IMR-90 (cell line): ENCODE measurements at places on chromosomes 6 and 20.
A peak's percentile ranks its signal among the peaks of the same experiment; 100 is the strongest.

- peak; percentile 65 for DNase-seq
Observed at GRCh38 chr6:127301199-127301700, 34.6 kb downstream of the RNF146 start.

DNA sequence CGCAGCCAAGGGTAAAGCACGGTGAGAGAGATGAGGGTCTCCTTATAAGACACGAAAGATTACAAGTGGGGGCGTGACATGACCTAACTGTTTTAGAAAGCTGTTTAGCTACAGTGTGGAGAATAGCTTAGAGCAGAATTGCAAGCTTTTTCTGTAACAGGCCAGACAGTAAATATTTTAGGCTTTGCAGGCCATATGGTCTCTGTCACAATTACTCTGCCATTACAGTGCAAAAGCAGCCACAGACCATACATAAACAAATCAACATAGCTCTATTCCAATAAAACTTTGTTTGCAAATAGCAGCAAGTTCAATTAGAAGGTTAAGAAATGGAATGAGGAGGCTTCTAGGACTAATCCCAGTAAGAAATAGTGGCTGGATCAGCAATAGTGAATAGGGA, 16.8 kb downstream of the PGM3 start:
- no peak for DNase-seq

DNA sequence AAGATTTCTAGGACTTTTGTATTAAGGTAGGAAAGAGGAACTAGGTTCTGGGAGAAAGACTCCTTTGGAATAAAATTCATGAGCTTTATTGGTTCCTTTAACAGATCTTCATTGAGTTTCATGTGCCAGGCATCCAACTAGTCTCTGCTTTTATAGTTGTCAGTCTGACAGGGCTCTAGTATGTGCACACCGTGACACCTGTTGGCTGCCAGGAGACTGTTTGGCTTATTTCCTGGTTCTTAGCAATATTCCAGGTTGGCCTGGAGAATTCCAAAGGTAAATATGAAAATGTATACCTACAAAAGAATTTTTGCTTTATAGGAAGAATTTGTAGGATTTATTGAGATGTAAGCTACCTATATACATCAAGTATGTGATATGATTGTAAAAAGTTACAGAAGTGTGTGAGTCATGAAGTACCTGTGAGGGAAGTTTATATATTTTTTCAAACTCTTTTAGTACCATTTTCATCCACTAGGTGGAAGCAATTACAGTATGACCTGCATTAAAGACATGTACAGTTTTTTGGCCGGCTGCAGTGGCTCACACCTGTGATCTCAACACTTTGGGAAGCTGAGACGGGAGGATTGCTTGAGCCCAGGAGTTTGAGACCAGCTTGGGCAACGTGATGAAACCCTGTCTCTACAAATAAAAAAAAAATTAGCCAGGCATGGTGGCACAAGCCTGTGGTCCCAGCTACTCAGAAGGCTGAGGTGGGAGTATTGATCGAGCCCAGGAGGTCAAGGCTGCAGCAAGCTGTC, 35.2 kb downstream of the NDUFAF5 start:
- peak; percentile 49 for DNase-seq

DNA sequence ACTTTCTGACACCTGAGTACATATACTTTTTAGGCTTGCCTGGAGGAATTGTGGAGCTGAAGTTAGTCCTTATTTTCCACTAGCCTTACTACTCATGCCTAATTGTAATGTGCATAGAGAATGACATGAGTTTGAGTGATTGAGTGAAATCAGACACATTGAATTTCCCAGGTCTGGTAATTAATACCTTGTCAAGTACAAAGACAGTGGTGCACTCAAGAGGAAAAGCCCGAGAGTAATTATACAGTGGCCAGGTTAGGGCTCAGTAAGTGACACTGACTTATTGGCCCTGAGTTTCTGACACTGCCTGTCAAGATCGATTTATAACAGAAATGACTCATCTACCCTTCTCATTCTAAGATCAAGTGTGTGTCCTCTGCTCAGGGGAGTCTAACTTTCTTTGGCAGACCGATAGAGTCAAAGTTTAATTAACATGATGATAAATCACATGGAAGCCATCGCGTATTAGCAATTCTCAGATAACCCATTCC, 288.3 kb downstream of the TPBG start:
- DNase-seq, result no peak

DNA sequence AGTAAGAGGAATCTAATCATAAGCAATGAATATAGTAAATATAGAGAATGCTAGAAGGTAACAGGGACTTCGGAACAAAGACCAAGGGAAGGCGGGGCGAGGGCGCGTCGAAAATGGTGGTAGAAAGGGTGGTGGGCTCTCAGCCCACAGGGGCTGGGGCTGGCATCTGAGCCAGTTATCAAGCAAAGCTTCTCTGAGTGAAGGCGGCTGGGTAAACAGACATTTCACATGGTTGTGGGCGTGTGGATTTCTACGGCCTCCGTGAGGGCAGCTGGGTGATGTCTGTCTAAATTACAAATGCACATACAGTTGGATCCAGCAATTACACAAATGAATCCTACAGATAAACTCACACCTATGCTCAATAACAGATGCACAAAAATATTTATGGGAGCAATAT, 56.6 kb downstream of the TOX2 start:
- DNase-seq, result no peak

- DNase-seq, result no peak
Observed at GRCh38 chr6:126905917-126906316, 212.6 kb upstream of the RSPO3 start.

DNA sequence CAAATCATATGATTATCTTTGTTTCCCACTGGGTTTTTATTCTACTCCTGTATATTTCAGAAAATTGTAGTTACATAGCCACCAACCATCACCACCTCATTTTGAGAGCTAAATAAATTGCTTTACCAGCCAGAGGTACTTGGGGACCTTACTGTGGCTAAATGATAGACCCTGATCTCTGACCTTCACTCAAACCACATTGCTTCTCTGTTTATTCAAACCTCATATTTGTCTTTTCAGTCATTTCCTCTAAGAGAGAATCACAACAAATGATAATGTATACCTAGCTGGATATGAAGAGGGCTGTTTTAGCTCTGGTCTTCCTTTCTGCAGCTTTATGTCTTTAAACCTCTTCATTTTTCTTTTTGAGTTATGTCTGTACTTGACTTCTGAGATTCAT, 142.8 kb downstream of the ADGB start:
- peak; percentile 21 for DNase-seq

DNA sequence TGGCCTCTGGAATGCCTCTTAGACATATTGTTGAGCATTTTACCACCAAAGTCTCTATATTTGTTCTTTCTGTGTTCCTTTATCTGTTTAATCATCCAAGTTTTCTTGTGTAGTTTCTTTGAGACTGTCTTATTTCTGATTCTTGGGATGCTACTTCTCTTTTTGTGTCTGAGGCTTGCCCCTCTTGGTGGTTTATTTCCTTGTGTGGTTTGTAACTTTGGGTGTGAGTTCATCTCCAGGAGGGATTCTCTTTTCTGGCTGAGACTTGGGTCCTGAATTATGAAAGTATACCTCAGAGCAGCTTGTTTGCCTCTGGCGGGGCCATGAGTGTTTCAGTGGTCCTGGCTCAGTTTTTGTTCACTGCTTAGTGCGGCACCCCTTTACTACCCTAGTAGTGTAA, 33.9 kb downstream of the PPARD start:
- DNase-seq, result no peak

- DNase-seq, result no peak
Observed at GRCh38 chr20:58886546-58886945, 34.0 kb downstream of the GNAS start.

DNA sequence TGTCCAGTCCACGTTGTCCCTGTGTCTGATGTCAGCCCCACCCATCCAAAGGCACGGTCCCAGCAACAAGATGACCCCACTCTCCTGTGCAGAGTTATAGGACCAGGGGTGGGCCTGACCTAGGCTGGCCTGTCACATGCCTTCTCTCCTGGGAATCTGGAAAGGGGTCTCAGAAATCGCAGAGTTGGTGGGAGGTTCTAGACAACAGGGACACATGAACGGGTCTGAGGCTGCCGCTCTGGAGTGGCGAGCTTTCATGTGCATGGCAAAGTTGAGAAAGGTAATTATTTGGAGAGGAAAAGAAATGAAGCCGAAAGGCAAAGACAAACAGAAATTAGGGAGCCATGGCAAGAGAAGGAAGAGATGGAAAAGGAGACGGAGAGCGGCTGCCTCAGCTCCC, 29.5 kb downstream of the BFSP1 start:
- no peak for DNase-seq

DNA sequence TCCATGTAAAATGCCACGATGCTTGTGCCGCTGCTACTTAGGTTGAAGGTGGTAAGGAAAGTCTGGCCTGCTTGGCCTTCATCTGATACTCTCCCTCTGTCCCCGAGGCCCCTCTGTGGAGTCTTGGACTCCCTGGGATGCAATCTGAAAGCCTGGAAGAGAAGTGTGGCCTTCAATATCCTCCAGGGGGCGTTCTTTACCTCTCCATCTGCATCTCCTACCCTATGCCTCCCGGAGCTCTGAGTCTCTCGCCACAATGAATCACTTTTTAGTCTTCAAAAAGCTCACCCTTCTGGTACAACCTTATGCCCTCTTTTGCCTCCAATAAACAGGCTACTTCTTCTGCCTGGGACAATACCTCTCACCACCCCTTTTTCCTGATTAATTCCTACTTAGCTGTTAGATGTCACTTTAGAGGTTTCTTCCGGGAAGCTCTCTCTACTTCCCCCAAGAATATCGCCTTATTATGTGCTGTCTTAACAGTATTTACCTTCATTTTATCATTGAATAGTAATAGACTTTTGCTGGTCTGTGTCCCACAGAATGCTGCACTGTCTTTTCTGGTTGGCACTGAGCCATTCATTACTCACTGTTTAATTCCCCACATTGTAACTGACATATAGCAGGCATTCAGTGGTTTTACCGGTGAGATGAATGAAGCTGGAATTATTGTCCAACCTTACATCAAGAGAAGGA, 13.9 kb upstream of the ATG5 start:
- DNase-seq, result peak; percentile 70

DNA sequence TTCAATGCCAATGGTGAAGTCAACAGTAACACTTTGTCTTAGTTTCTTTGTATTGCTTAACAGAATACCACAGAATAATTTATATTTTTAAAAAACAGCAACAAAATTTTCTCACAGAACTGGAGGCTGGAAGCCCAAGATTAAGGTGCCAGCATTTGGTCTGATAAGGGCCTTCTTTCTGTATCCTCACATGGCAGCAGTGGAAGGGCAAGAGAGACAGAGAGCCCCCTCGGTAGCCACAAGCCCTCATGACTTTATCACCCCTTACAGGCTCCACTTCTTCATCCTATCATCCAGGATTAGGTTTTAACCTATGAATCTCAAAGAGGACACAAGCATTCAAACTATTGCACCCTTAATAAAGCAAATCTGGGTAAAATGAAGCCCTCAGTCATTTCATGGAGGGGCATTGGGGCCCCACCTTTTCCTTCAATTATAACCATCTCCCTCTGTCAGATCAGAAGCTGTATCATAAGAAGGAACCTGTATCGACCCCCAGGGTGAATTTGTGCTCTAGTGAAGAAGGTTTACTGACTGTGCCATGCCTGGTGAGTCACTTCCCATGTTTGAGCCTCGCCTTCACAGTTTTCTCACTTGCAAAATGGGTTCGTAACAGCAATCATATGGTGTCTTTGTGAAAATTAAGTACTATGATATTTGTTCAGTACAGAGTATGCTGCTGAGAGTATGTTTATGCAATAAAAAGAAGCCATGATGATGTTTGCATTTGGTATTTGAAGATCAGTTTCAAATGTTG, 178.2 kb downstream of the LRFN2 start:
- no peak for DNase-seq

DNA sequence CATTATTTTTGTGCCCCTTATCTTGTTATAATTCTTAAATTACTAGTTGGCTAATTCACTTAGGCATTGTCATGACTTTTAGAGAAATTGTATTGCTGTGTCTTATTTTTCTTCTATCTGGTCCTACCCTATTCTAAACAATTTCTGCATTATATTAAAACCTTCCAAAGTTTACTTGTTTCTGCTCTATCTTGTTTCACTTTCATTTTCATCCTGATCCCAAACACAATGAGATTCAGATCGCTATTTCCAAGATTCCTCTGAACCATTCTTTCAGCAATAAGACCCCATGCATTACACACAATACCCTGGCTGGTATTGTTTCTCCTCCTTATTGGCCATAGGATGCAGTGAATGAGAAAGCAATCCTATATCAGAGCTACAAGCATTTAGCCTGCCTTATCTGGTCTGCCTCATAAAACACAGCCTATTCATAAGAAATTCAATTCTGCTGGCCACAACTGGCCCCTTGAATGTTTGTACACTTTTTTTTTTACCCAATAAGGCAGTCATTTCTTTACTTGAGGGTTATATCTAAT, 69.9 kb upstream of the POU3F2 start:
- DNase-seq, result peak; percentile 0

GRCh38 chr20:25459111-25459830, 51.8 kb downstream of the GINS1 start:
- no peak for DNase-seq

DNA sequence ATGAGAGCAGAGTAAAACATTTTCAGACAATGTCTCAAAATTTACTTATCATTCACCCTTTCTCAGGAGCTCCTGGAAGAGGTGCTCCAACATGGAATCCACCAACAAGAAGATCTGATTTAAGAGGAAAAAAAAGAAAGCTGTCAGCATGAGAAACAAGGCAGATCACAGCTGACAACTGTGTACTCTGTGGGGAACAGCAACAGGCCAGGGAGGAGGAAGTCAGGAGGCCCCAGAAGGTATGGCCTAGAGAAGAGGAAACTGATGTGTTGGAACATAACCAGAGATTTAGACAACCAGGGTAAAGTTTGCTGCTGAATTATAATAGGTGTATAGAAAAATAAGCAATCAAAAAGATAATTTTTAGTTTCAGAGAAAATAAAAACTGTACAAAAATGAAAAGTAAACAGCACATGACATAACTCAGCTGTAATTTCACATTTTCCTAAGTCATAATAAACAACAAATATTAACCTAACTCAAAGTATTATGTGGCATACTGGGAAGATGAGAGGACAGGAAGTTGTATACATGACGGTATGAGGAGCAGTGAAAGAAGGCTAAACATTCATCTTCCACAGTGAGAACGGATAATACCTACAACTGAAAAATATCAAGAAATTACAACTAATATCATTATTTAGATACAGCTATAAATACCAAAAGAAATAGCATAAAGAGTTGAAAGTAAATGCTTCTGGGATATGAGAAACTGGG, 113.6 kb upstream of the EMILIN3 start:
- no peak for DNase-seq

DNA sequence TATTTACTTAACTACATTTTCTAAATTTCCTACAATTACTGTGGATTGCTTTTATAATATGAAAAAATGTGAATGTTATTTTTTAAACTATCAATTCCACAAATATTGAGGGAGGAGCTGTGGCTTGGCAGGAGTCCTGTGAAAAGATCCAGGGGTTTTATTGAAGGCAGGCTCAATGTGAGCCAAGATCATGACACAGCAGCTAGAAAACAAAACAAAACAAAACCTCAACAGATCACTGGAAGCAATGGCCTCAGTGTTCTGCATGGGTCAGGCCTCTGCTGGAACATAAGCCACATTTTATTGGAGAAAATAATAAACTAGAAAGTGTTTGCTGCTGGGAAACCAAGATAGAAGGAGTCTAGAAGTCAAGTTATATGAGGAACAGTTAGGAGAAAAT, 19.4 kb upstream of the RCAN2 start:
- DNase-seq, result no peak
